ENCODE measurements at places on chromosomes 16 and 17.

DNA sequence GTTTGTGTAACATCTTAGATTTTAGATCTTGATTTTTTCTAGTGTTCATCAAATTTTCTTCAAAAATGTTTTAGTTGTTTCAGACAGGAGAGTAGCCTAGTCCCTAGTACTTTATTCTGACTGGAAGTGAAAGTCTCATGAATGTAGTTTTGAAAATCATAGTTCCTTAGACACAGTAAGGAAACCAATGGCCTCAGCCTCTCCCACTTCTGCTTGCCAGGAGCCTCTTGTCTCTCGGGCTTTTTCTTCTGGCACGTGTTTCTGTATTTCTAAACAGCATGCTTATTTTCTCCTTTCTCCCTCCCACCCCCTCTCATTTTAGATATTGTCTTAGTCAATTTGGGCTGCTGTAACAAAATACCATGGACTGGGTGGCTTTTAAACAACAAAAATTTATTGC, 9.8 kb downstream of the SLFN5 start:
- no peak for DNase-seq
- H3K27me3 ChIP-seq: no peaks in the 10 kb centered on the region
- H3K4me1 ChIP-seq: no peaks in the 10 kb centered on the region
- no peak overlapping the region for H3K27ac ChIP-seq
- no peak overlapping the region for H3K4me3 ChIP-seq

GRCh38 chr17:1315891-1316403, 36.5 kb downstream of the TRARG1 start:
- H3K36me3 ChIP-seq: no peaks in the 10 kb centered on the region
- no peaks in the 10 kb centered on the region for H3K27me3 ChIP-seq
- H3K4me3 ChIP-seq: no peak overlapping the region
- peaks cover 4% of the 10 kb centered on the region for H3K4me1 ChIP-seq

DNA sequence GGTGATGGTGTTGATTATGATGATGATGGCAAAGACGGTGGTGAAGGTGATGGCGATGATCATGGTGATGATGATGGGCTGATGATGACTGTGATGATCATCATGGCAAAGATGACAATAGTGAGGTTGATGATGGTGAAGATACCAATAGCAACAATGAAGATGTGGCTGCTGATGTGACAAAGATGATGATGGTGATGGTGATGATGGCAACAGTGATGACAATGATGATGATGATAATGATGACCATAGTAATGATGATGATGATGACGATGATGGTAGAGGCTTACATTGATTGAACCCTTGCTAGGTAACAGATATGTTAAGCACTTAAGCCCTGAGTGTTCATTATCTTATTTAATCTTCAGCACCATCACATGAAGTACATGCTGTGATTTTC, 363.8 kb upstream of the HSBP1 start:
- H3K4me3 ChIP-seq: no peak overlapping the region
- H3K27ac ChIP-seq: no peak overlapping the region
- DNase-seq: no peak
- H3K36me3 ChIP-seq: no peaks in the 10 kb centered on the region

- peak overlapping the region; percentile 88 for H3K4me3 ChIP-seq
- no peak overlapping the region for H3K27ac ChIP-seq
- H3K36me3 ChIP-seq: peaks cover 31% of the 10 kb centered on the region
- no peaks in the 10 kb centered on the region for H3K27me3 ChIP-seq
- no peak for DNase-seq
Observed at GRCh38 chr17:30905742-30906100, 317 bp downstream of the TEFM start.

DNA sequence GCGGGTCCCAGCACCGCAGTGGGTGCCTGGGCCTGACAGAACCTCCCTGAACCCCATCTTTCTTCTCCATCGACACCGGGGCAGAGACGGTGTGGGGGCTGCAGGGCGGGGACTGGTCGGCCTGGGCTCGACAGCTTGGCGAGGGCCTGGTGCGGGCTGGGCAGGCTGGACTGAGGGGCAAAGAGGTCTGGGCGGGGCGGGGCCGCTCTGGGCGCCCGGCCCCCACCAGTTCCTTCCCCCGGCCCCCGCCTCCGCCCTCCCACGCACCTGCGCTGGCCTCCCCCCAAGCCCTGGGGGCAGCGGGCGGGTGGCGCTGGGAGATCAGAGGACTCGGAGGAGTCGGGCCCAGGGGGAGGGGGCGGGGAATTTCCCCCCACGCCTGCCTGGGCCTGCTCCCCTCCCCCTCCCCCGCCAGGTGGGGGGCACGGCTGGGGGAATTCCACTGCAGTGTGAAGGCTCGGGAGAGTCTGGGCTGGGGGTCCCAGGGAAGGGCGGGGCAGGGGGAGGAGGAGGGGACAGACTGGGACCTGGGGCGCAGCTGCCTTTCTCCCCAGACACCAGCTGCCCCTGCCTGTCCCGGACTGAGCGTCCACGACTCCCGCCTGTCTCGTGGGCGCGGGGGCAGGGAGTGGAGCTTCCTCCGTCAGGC, 877 bp upstream of the KREMEN2 start:
- no peaks in the 10 kb centered on the region for H3K36me3 ChIP-seq
- peak; percentile 59 for DNase-seq
- H3K4me1 ChIP-seq: peaks cover 16% of the 10 kb centered on the region
- peak overlapping the region; percentile 14 for H3K27ac ChIP-seq
- H3K4me3 ChIP-seq: peak overlapping the region; percentile 84

- H3K4me3 ChIP-seq: peak overlapping the region; percentile 76
- no peaks in the 10 kb centered on the region for H3K4me1 ChIP-seq
- peak; percentile 58 for DNase-seq
- no peak overlapping the region for H3K27ac ChIP-seq
- no peaks in the 10 kb centered on the region for H3K36me3 ChIP-seq
Observed at GRCh38 chr17:3754458-3755334, 31.0 kb downstream of the HASPIN start.

- H3K27ac ChIP-seq: no peak overlapping the region
- no peaks in the 10 kb centered on the region for H3K36me3 ChIP-seq
- no peaks in the 10 kb centered on the region for H3K27me3 ChIP-seq
- H3K4me1 ChIP-seq: peaks cover 2% of the 10 kb centered on the region
- DNase-seq: no peak
Observed at GRCh38 chr16:82108100-82108499, 61.9 kb downstream of the MPHOSPH6 start.

- peak; percentile 33 for DNase-seq
- H3K27me3 ChIP-seq: no peaks in the 10 kb centered on the region
- no peaks in the 10 kb centered on the region for H3K4me1 ChIP-seq
- no peaks in the 10 kb centered on the region for H3K36me3 ChIP-seq
- H3K27ac ChIP-seq: no peak overlapping the region
Observed at GRCh38 chr17:34443619-34444469, 80.8 kb upstream of the CCL1 start.

All from neuronal stem cell (in vitro differentiated cells).